ENCODE measurements at places on chromosomes 13 and 19. TPM values are rescaled to one million over a fixed set of nuclear protein-coding genes. Genes with fewer than 3 reads are reported as not detected.

GRCh38 chr13:34465423-34465922, 476.6 kb upstream of the NBEA start:
- no peak for DNase-seq

- DNase-seq, result peak; percentile 53
These were observed 21.7 kb downstream of the MAU2 start for GRCh38 chr19:19342086-19343015.

DNA sequence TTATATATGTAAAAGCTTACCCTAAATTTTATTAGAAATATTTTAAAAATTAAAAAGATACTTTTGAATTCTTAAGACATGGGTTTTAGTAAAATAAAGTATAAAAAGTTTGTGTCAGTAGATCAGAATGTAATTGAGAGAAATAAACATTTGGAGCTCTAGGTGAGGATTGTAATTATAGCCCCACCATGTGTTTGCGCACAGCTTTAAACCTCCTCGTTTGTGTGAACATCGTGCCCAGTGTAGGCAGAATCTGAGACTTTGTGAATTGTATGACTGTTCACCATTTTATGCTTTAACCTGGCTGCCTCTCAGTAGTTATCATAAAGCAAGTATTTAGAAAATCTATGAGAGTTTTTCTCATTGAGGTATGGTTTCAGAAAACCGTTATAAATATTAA, 29.1 kb downstream of the CUL4A start:
- DNase-seq, result no peak

Gene MAB21L1
- 5.3 TPM for total RNA-seq

DNA sequence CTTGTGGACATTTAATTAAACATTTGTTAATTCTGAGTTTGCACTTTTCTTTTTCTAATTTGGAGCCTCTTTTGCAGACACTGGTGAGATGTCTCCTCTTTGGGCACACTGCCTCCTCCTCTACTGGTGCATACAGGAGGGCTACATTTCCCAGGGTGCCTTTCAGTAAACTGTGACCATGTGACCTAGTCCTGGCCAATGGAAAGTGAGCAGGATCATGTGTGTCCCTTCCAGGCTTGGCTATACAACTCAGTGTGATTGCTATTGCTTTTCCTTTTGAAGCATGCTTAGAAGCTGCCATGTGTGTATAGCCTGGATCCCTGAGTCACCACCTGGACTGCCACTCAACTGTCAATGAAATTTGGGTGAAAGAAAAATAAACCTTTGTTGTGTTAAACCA, 4.5 kb downstream of the IZUMO2 start:
- DNase-seq, result no peak
